ENCODE measurements at places on chromosomes 3 and 15. TPM values are rescaled to one million over a fixed set of nuclear protein-coding genes. Genes with fewer than 3 reads are reported as not detected.

Gene GREM1
- under 0.01 TPM for total RNA-seq

Gene RBP2
- not detected for total RNA-seq

Gene TIGIT
- 0.32 TPM for total RNA-seq

Gene GPR176
- 108 TPM for total RNA-seq

Gene IGSF10
- 3.4 TPM for total RNA-seq

Gene KBTBD13
- not detected for total RNA-seq

Gene SH2D7
- total RNA-seq: not detected

Gene CCK
- total RNA-seq: not detected

Gene SCG5
- total RNA-seq: 2.6 TPM

Gene ADIPOQ
- total RNA-seq: not detected

Gene CADPS
- total RNA-seq: not detected

Gene CX3CR1
- not detected for total RNA-seq

Gene BCHE
- total RNA-seq: 2.4 TPM

Gene SLC28A1
- not detected for total RNA-seq

Gene PHLDB2
- total RNA-seq: 32.3 TPM

Gene PGBD4
- total RNA-seq: 1.4 TPM

Measured in cardiac atrium fibroblast (primary cell).